ENCODE measurements at places on chromosomes 13 and 19.

GRCh38 chr13:51802631-51803418 lies 1.1 kb downstream of the DHRS12 start:
- no peak for DNase-seq

DNA sequence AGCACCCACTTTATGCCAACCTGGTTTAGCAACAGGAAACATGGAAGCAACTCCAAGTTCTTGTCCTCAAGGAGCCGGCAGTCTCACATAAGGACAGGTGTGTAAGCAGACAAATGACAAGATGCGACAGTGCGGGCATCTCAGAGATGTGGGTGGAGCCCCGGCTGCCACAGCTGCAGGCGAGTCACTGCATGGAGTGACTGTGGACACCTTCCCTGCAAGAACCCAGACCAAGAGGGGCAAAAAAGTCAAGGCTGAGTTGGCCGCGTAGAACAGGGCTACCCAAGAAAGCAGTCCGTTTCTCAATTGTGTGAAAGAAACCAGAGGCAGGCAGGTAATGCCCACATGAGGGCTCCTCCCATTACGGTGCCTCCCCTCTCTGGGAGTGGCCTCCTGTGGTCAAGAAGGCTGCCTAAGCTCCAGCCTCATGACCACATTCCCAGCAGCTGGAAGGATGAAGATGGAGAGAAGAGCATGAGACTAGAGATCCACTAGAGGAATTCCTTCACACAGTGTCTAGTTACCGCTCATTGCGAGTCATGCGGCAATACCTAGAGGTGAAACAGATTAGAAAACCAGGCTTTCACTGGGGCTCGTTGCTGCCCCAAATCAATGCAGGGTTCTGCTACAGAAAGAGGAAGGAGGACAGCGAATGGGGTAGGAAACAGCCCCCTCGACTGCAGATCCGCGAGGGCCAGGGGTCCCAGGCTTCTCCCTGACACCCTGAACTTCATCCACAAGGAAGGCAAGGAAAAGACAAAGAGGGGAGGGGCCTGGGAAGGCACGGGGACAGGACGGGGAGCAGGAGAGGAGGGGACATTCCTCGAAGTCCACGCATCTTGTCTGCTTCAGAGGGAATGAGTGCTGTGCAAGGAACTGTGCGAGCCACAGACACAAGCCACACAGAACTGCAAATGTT lies 80.2 kb downstream of the SPACA7 start:
- no peak for DNase-seq

GRCh38 chr13:96821381-96821780 lies 172.9 kb downstream of the OXGR1 start:
- no peak for DNase-seq

DNA sequence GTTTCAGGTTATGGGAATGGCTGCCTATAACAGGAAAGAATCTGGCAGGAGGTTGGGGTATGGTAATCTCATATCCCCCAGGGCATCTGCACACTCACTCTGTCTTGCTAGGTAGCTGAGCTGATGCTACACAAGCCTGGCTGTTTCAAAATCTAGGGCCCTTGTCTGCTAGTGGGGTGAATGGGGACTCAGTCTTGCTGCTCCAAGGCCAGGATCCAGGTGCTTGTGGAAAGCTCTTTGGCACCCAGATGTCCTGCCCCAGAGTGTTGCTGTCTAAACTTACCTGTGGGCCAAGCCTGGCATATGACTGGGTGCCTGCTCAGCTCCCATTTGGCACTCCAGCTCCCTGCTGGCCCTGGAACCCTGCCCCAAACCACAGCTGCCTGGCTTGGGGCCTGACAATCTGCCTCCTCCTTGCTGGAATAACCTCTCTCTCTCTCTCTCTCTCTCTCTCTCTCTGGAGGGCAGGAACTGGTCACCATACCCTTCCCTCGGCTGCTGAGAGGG lies 158.1 kb upstream of the TSC22D1 start:
- peak; percentile 37 for DNase-seq

DNA sequence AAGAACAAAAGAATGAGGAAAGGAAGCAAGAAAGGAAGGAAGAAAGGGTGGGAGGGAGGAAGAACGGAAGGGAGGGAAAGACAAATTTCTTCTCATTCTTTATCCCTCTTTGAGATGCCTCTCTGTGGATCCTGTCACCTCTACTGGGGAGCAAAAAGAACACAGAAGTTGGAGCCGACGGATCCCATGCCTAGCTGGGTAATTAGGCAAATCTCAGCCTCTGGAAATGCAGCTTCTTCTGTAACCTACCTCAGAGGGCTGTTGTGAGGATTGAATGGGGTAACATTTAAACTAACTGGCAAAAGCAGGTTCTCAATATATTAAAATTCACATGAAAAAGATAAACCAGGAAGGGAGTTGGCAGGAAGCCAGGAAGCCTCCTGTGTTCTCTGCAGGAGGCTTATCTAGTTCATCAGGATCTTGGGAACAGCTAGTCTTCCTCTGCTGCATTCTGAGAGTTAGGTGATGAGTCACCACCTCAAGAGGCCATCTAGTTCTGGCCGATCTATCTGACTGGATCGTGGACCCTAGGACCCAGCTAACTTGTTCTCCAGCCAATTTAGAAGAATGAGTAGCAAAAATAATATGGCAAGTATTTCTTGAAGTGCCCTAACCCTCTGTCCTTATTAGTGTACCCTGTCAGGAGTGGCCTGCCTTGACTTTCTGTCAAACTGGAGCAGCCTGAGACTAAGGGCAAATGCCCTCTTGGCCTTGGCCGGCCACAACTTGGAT lies 15.2 kb upstream of the CPB2 start:
- no peak for DNase-seq

- DNase-seq: no peak
Measured at GRCh38 chr13:112898621-112899280, 70.3 kb upstream of the MCF2L start.

DNA sequence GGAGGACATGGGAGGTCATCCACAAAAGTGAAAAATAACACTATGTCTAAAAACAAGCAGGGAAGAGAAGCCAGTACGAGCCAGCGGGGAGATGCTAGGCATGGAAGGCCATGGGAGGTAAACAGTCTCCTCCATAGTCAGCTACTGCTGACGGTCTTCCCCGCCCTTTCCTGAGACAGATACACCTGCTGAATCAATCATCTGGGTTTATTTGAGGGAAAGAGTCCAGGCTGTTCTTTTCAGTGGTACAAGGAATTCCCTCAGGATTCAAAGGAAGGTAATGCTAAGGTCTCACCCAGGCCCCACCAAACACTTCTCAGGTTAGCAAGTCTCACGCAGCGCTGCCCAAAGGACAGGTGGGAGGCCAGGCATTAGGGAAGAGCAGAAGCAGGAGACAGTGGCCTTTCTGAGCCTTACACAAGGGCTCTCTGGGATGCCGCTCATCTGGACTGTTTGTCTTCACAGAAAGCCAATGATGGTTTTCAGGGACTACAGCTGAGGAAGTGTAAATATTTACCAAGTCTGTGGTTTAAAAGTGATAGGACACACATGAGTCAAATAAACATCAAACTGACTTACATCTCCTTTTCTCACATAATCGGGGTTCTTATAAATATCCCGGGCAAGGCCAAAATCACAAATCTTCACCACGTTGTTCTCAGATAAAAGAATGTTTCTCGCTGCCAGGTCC lies 173.9 kb downstream of the FLT1 start:
- DNase-seq: peak; percentile 40

DNA sequence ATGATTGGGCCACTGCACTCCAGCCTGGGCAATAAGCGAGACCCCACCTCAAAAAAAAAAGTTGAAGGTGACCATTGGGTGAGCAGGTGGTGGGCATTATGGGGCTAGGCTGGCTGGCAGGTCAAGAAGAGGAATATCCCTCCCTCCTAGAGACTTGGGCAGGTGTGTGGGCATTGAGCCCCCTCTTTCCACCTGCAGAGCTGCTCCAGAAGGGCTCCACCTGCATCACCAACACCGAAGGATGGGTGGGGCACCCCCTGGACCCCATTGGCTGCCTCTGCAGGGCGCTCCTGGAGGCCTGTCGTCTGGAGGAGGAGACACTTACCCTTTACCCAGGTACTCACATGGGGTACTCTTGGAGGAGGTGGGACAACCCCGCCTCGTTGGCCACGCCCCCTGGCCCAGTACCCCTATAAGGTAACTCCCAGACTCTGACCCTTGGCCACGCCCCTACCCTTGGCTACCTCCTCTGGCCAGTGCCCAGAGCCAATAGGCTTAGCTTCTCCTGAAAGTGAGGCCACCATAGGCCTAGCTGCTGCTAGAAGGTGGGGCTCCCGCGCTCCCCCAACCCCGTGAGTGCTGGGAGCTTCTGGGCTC lies 21.9 kb downstream of the ZSWIM4 start:
- DNase-seq: peak; percentile 64

- DNase-seq: no peak
Measured at GRCh38 chr13:47407808-47408207, 511.0 kb upstream of the HTR2A start.

GRCh38 chr13:94956417-94957110 lies 244.2 kb upstream of the SOX21 start:
- no peak for DNase-seq

- no peak for DNase-seq
Measured at GRCh38 chr13:110938662-110939421, 24.0 kb upstream of the ANKRD10 start.

- DNase-seq: no peak
Measured at GRCh38 chr13:113018676-113019465, 49.9 kb downstream of the MCF2L start.

DNA sequence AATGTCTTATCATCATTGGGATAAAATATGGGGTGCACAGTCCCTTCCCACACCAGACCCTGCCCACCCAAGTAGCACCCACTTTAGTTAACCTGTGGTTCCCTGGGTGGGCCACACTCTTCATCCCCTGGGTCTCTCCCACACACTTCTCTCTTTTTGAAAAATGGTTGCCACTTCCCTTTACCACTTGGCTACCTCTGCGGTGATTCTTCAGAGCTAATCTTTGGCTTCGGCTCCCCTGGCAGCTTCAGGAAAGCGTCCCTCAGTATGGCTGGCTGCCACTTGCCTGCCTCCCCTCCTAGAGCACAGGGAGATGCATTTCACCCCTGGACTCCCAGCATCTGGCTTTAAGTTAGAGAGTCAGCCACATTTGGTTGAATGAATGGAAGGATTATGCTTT lies 18.2 kb downstream of the CCNA1 start:
- no peak for DNase-seq

- no peak for DNase-seq
Measured at GRCh38 chr13:44249431-44249836, 124.2 kb upstream of the SERP2 start.

DNA sequence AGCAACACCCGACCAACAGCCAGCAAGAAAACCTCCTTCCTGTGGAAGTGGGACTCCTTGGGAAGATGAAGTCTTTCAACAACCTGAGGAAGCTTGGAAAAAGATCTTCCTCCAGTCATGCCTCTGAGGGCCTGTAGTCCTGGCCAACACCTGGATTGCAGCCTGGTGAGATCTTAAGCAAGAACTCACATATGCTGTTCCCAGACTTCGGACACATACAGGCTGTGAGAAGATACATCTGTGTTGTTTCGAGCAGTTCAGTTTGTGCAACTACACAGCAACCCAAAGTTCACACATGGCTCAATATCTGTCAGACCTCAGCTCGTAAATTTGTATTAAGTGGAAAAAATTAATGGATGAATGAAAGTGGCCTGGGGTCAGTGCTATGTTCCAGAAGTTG lies 65.1 kb upstream of the UBAC2 start:
- no peak for DNase-seq

- peak; percentile 76 for DNase-seq
Measured at GRCh38 chr19:34220472-34221063, 33.8 kb upstream of the GARRE1 start.

- no peak for DNase-seq
Measured at GRCh38 chr13:89988206-89988605, 1359.3 kb upstream of the MIR17HG start.

- DNase-seq: no peak
Measured at GRCh38 chr13:38952827-38953226, 37.8 kb downstream of the STOML3 start.

- DNase-seq: no peak
Measured at GRCh38 chr19:35657904-35658700, 8.2 kb upstream of the UPK1A start.

GRCh38 chr13:32142956-32143375 lies 111.4 kb downstream of the FRY start:
- peak; percentile 5 for DNase-seq

DNA sequence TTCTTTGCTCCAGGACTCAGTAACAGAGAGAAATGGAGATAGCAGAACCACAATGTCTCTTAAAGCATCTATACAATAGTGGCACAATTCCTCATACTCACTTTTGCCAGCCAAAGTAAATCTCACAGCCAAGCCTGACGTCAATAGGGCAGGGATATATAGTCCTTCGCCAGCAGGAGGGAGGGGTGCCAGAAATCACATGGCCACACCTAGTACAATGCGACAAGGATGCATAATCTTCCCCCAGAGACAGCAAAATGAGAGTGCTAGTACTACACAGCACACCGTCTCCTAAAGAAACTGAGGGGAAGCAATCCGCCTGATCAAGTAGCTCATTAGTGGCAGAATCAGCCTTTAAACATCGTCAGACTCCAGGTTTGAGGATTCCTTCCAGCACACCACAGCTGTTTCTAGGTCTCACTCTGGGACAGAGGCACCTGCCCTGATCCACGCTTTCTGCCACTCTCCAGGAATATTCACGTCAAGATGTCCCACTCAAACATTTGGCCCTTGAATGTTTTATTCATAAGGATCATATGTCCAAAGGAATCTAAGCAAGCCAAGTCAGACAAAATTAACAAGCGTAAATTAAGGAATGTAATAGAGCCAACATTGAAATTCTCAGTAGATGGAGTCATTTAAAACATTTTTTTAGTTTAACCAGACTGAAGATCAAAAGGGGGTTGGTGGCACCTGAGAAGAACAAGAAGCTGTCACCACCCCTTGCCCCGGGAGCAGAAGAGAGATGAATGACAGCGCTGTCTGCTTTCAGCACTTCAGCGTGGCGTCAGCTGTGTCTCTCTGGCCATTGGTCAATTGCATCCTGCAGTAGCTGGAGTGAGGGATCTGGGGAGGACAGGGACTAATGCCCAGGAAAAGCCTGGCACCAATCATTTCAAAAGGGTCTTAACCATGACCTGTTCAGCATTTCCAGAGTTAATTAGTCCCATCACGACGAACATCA lies 63.5 kb upstream of the SERP2 start:
- DNase-seq: peak; percentile 47

GRCh38 chr13:52713894-52714293 lies 25.7 kb downstream of the CNMD start:
- no peak for DNase-seq

GRCh38 chr19:41233748-41234240 lies 14.8 kb downstream of the AXL start:
- no peak for DNase-seq

DNA sequence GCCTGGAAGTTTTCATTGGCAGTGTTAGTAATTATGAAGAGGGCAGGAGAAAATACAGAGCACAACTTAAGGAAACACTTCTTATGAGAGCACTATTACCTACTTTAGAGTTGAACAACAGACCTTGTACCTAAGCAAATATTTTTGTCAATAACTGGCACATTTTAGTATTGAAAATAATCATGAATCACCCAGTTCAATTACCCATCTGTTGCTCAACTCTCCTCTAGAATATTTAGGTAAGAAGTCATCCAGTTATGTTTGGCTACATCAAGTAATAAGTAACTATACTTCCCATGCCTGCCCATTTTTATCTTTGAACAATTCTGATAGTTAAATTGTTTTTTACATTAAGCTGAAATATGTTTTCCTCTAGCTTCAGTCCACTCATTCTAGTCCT lies 893.4 kb downstream of the DIAPH3 start:
- no peak for DNase-seq
